ENCODE measurements at places on chromosomes 16 and 17.

GRCh38 chr16:49703483-49703882 is 152.4 kb downstream of the ZNF423 start:
- DNase-seq: no peak

GRCh38 chr16:8200839-8201238 is 389.5 kb downstream of the TMEM114 start:
- no peak for DNase-seq

GRCh38 chr16:20300312-20301097 is 26.8 kb downstream of the GP2 start:
- DNase-seq: no peak

GRCh38 chr17:29150161-29150560 is 30.0 kb downstream of the MYO18A start:
- no peak for DNase-seq

DNA sequence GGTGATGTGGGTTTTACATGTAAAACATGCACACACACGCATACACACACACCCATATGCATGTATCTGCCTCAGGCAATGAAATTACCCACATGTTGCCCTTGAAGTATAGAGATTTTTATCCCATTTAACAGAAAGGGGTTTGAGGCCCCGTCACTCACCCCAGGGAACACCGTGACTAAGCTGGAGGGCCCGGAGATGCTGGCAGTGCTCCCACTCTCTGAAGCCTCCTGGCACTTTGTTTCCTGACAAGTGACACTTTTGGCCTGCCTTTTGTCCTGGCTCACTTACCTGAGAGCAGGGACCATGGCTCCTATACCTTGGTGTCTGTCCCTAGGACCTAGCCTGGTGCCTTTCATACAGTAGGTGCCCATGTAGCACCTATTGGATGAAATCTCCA is 50.0 kb upstream of the TNRC6C start:
- no peak for DNase-seq

DNA sequence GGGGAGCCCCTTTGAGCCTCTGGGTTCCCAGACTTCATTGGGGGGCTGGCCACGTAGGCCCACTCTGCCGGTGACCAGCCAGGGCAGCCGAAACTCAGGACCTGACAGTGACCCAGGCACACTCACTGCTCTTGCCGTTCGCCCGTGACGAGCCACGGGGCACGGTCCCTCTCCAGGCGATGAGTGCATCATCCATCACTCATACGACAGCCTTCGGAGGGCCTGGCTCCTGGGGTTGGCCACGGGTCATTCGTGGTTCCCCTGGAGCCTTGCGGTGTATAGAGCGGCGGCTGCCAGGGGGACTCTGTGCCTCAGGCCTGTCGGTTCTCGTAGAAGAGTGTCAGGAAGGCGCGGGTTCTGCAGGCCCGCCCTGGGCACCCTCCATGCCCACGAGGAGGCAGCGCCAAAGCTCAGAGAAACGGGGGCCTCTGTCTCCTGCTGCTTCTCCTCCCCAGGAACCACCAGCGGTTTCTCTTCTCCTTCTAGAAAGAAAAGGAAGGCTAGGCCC is 11.2 kb upstream of the NUDT16L1 start:
- DNase-seq: no peak

GRCh38 chr17:74795327-74796020 is 19.3 kb upstream of the NAT9 start:
- DNase-seq: no peak

DNA sequence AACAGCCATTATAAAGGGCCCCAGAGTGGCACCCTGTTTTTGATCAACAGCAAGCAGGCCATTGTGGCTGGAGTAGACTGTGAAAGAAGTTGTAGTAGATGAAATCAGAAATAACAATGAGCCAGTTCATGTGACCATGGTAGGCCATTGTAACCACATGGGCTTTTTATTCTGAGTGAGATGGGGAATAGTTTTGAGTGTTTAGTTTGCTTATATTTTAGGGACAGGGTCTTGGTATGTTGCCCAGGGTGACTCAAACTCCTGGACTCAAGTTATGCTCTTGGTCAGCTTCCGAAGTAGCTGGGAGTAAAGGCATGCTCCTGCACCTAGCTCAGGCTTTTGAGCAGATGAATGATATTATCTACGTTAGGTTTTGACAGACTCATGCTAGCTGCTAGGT is 12.0 kb downstream of the CBFB start:
- no peak for DNase-seq

DNA sequence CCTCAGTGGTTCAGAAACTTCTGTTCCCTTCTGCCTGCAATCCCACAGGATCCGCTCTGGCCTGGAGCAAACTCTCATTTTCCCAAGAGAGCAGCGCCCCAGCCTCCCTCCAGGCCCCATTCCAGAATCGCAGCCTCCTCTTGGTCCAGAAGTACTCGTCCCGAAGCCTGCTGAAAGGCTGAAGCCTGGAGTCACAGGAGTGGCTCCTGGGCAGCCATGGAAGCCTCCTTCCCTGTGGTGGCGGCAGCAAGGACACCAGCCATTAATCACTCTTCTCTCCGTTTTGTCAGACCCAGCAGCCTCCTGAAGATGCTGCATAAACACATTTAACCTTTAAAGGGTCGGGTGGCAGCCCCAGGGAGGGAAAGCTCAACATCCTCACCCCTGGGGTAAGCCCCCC is 66.9 kb upstream of the TNRC6C start:
- DNase-seq: no peak

DNA sequence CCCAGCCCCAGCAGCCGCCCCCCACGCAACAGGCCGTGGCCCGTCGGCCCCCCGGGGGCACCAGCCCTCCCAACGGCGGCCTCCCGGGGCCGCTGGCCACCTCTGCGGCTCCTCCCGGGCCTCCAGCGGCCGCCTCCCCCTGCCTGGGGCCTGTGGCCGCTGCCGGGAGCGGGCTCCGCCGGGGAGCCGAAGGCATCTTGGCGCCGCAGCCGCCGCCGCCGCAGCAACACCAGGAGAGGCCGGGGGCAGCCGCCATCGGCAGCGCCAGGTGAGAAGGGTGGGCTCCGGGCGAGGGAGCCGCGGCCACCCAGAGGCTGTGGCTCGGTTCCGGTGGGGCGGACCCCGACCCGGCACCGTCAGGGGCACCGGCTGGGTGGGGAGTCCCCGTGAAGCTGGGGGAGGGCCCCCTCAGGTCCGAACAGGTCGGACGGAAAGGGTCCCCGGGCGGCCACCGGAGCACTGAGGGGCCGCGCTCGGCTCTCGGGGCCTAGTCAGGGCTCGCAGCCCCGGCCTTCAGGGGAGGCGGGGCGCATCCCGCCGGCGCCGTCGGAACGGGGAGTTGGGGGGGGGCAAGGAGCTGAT is 583 bp downstream of the ATXN2L start:
- no peak for DNase-seq

GRCh38 chr16:81510016-81510415 is 65.4 kb downstream of the CMIP start:
- DNase-seq: no peak

GRCh38 chr17:40850293-40850972 is 16.6 kb downstream of the KRT12 start:
- no peak for DNase-seq

- DNase-seq: no peak
Observed at GRCh38 chr16:77393955-77394354, 40.9 kb downstream of the ADAMTS18 start.

Data from stimulated activated CD8-positive, alpha-beta memory T cell treated with anti-CD3 and anti-CD28 coated beads, Interleukin-2, amount 100 ng/mL, for 1 hour (primary cell).